ENCODE measurements at places on chromosomes 2 and 18.

DNA sequence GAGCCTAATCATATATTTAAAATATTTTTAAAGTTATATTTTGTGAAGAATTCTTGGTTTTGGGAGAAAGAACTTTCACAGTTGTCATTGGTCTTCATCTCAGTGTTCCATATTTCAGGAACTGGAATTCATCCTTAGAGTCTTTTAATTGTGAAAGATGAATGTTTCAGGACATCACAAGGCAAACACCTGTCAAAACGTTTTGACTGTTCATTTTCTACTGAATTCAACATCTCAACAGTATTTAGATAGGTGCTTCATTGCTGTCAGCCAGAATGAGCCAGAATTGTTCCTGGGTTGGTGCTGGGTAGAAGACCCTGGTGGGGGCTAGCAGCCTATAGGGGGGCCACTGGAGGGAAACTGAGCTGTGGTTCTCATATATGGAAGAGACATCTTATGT is 255.1 kb upstream of the CXCR4 start:
- H3K27me3 ChIP-seq, result no peaks in the 10 kb centered on the region
- no peak for DNase-seq
- no peak overlapping the region for H3K4me3 ChIP-seq
- H3K27ac ChIP-seq, result no peak overlapping the region

GRCh38 chr2:77156599-77156998 is 365.6 kb downstream of the LRRTM4 start:
- no peak for DNase-seq
- H3K4me1 ChIP-seq, result no peaks in the 10 kb centered on the region
- no peak overlapping the region for H3K27ac ChIP-seq

GRCh38 chr2:161386228-161386824 is 29.8 kb upstream of the TBR1 start:
- H3K27me3 ChIP-seq, result no peaks in the 10 kb centered on the region
- no peaks in the 10 kb centered on the region for H3K4me1 ChIP-seq
- no peak for DNase-seq
- H3K36me3 ChIP-seq, result no peaks in the 10 kb centered on the region

GRCh38 chr18:9706081-9706935 is 1.8 kb upstream of the RAB31 start:
- no peak for DNase-seq
- H3K4me1 ChIP-seq, result peaks cover 2% of the 10 kb centered on the region
- no peaks in the 10 kb centered on the region for H3K36me3 ChIP-seq

- DNase-seq, result no peak
- no peaks in the 10 kb centered on the region for H3K36me3 ChIP-seq
- H3K27me3 ChIP-seq, result no peaks in the 10 kb centered on the region
- no peak overlapping the region for H3K4me3 ChIP-seq
- no peaks in the 10 kb centered on the region for H3K4me1 ChIP-seq
Observed at GRCh38 chr2:108619925-108620620, 85.8 kb downstream of the LIMS1 start.
